ENCODE measurements at places on chromosomes 4 and X. TPM values are rescaled to one million over a fixed set of nuclear protein-coding genes. Genes with fewer than 3 reads are reported as not detected.

DNA sequence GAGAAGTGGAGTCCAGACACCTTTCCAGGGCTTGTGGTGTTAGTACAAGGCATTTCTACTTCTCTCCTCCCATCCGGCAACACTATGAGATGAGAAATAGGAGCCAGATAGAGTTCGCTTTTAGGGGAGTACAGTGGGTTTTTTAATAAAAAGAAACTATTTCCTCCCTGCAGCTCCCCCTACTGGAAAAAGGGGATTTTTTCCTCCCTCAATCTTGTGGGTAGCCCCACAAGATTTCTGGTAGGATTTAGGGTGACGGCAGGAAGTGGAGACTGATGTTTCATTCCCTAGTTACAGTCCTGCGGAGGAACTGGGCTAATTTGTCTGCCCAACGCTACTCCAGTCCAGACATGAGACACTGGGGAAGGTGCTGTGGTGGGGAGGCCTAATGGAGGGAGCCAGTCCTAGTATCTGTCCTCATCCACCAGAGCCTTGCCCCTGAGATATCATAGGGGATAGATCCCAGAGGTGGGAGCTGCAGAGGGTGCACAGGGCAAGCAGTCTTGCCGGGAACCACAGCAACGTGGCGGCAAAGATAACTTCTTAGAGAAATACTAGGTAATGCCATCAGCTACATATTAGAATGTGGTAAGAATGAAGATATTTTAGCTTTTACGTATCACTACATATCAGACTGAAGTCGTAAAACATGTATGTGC is 45.5 kb upstream of the PRKG2 start:
- DNase-seq = no peak

DNA sequence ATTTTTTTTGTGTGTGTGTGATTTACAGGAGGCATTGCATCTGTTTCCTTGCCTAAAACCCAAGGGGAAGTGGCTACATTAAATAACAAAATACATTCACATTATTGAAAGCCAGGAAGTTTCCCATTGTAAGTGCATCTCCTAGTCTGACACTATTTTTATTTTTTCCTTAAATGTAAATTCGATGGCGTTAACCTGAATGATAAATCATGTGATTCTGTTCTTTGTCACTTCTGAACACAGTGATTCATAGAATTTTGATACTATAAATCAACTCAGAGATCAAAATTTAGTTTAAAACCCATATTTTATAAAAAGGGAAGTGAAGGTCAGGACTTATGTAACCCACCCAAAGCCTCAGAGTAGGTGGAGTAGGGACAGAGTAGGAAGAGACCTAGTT is 258.1 kb downstream of the GABRG1 start:
- no peak for DNase-seq

The FATE1 gene
- total RNA-seq = not detected

DNA sequence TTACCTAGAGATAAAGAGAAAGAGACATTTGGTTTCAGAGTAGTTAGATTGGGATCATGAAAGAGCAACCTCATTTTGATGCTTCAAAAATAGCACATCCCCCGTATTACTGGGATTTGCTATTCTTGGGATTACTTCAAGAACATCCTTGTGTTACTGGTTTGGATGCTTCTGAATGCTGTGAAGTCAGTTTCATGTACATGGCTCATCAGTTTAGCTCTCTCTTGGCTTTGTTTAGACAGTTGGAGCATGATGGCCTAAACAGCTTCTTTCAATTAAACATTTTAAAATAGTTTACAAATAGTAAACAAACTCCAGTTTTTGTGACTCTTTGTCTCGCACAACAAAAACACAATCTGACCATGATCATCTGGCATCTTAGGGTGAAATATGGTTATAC is 23.9 kb downstream of the HTT start:
- DNase-seq = no peak

- DNase-seq = no peak
These were observed 382.7 kb downstream of the UNC5C start for GRCh38 chr4:95165926-95166524.

GRCh38 chr4:80101071-80101791 is 28.2 kb upstream of the ANTXR2 start:
- DNase-seq = no peak

- DNase-seq = no peak
These were observed 731.9 kb downstream of the STPG2 start for GRCh38 chr4:97411356-97411755.

The TBC1D9 gene
- 4.6 TPM for total RNA-seq

- DNase-seq = no peak
These were observed 686 bp downstream of the FIP1L1 start for GRCh38 chr4:53378171-53378482.

The NAP1L3 gene
- total RNA-seq = 0.82 TPM

DNA sequence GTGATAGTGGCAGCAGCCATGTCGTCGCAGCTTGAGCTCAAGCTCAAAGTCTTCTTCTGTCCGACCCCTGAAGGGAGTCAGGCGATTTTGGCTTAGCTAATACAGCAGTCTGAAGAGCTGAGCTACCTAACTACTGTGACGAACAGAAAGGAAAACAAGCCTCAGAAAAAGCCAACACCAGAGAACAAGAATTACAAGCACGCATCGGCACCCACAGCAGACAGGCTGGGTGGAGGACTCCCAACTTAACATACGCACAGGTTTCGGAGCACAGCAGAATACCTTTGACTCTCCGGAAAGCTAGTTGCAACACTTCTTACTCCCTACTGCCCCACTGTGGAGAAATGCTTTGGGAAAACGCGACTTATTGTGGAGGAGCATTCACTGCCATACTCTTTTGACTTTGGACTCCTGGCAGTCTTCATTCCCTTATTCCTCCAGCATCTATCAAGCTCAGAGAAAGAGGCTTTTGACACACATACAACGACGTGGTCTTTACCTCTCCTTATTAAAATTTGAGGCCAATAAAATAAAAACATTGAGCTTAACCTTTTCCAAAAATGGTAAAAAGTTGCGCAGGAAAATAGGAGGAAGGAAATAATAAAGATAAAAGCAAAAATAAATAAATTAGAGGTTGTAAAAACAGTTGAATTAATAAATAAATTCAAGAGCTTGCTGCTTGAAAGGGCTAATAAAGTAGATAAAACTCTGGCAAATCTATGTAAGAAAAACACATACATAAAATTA is 41.3 kb upstream of the GPC3 start:
- DNase-seq = no peak

- DNase-seq = no peak
These were observed 174.6 kb downstream of the SOWAHB start for GRCh38 chr4:76723373-76723772.

The SH3RF1 gene
- 35.9 TPM for total RNA-seq

The TMPRSS11A gene
- total RNA-seq = not detected

DNA sequence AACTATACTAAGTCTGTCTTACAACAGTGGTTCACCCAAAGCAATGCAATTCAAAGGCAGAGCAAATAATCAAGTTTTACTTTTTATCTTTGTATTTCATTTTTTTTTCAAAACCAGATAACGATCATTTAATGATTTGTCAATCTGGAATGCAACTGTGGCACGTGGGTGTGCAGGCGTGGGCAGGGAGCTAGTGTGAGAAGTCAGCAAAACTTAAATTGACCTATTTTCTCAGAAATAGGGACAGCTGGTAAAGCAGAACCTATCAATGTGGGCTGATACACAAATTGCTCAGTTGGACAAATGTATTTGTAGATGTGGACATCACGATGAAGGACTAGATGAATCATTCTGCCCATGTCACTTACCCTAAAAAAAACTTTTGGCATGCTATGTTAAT is 105.6 kb downstream of the CBLL2 start:
- no peak for DNase-seq

The BTK gene
- 0.81 TPM for total RNA-seq

The CFAP97 gene
- 11.9 TPM for total RNA-seq

- DNase-seq = no peak
These were observed 38.1 kb upstream of the GJB1 start for GRCh38 chrX:71184803-71185495.

DNA sequence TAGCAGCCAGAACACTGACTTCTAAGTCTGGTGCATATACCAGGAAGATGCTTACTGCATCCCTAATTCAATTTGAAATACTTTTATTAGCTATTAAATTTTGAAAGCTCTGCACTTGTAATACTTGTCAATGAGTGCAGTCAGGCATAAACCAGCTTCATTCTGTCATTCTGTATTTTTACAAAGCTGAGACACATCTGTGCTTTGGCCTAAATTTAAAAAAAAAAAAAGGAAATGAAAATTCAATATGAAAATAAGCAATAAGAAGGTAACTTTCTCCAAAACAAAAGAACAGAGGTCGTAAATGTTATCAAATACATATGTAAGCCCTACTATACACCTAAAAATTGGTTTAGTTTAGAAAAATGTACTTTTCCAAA is 7.0 kb downstream of the SMIM14 start:
- DNase-seq = no peak

The RAI2 gene
- total RNA-seq = 3.2 TPM

The LRBA gene
- 6.4 TPM for total RNA-seq

Data from psoas muscle (tissue), 8 donors.